KG1 (cell line): ENCODE measurements at places on chromosomes 6 and 20.

- DNase-seq = no peak
Measured at GRCh38 chr20:24535941-24536730, 66.7 kb downstream of the SYNDIG1 start.

DNA sequence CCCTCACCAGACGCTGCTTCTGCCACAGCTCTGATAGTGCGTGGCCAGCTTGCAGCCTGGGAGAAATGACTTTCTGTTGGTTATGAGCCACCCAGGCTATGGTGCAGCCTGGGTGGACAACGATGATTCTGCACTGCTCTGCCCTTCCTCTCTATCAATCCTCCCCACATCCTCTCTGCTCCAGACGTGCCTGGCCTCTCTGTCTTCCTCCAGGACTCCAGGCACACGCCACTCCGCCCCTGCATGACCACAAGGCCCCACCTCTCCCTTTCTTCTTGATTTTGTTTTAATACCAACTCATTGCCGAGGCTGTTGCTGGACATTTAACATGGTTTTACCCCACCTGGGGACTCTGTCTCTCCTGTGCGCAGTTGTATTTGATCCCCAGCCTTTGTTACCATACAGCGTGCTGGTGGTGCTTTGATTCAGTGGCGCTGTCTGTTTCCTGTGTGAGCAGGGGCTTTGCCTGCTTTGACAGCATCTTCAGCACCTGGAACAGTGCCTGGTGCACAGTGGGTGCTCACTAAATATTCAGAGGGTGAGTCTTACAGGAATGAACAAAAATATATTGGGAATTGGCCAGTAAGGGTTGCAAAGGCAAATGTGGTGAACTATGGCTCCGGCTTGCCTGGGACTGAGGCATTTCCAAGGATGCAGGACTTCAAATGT, 280.9 kb downstream of the CDH26 start:
- DNase-seq = no peak

DNA sequence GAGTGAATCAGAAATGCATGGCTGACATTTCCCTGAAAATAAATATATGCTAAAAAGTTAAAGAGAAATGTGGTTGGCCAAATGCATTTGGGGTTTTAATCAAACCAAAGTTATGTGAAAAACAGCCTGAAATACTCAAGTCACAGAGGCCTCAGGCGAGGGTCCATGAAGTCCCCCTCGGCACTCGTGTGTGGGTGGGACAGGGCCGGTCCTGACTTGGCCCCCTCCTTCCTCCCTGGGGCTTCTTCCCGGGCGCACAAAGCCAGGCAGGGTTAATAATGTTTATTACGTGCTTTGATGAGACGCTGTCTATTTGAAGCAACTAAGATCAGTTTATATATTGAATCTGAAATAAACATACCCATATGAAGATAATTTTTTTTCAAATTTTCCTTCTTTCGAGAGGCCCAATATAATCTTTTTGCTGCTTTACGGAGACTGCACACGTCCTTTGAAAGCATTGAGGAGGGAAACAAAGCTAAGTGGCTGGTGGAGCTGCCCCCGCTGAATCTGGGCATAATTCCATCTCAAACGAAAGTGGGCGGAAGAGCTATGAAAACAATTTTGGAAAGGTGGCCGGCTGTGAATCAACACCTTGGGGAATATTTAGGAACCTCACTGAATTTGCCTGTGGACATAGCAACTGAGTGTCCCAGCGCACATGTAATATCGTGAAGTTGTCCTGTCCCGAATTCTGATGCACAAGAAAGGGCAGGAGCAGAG, 55.8 kb upstream of the SMOC2 start:
- DNase-seq = no peak

DNA sequence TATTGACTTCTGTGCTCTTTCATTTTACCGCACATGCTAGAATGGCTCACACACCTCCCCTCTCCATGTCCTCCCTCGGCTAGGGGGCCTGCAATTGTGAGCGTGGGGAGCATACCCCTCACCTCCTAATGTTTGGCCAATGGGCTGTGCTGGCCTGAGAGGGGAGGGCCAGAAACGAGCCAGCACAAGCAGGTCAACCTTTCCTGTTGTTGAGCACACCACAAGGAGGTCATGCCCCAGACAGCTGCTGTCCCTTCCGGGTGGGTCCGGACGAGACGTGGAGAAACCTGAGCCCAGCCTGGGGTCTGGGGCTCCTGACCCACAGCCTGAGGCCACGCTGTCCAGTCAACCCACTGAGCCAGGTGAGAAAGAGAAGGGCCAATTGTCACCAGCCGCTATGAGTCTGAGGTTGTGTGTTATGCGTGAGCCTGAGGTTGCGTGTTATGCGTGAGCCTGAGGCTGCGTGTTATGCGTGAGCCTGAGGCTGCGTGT, 77.4 kb downstream of the TTLL2 start:
- no peak for DNase-seq
